C1 segment of cervical spinal cord (tissue), 14 donors: ENCODE measurements at places on chromosomes 12 and 14.

- DNase-seq: no peak
Observed at GRCh38 chr14:87877877-87878276, 115.1 kb downstream of the GALC start.

DNA sequence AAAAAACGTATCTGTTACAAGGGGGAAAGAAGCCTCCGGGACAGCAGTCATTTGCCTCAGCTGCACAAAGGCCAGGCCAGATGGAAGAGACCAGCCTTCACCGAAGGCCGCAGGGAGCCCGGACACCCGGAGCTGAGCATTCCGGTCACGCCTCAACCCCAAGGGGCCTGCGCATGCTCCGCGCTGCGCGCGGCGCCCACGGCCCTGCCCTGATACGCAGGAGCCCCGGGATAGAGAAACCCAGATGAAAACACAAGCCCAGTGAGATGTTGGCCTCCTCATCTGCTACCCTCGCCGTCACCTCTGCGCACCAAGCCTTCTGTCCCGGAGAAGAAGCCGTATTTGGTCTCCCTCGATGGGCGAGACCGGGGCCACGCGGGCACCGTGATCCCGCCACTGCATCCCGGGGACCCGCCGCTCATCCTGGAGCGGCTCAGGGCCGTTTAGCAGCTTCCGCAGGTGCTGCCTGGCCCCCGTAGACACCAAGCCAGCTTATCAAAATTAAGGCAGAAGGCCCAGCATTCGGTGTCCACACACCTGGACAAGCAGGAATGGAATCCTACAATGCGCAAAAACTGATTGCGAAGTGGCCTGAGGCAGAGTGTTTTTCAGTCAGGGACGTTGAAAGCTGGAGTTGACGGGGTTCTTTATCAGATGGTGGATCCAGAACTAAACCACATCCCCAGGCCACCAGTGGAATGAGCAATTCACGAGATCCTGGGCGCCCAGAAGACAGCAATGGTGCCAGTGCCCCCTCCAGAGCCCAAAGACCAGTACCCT lies 2.6 kb downstream of the OR8S1 start:
- no peak for DNase-seq

- peak; percentile 83 for DNase-seq
Observed at GRCh38 chr14:71539650-71540285, 392.5 kb upstream of the RGS6 start.

DNA sequence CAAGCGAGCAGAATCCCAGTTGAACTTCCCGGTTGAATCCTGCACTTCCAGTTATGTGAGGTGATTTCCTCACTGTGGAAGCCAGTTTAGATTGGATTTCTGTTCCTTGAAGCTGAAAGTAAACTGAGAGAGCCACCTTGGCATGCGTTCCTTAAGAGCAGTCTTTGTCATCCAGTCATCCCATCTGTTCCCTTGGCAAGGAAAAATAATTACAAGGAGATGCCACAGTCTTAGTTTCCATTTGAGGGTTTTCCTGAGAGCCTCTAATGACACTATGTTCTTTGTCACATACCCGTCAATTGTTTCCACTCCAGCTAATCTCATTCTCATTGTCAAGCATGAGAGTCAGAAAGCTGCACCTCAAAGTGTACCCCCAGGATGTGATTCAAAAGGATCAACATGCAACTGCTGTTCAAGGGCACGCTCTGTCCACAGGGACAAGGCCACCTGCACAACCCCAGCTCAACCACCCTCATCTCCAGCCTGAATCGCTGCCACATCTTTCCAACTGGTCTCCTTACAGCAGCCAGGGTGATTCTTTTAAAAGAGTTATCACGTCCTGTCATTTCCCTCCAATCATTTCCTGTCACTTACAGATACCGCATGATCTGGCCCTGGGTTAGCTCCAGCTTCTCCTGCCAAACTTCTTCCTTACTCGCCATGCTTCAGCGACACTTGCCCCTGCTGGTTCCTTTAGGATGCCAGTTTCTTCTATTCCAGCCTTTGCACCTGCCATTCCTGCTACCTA lies 18.0 kb upstream of the TCP11L2 start:
- DNase-seq: no peak

GRCh38 chr12:114311974-114312373 lies 94.0 kb downstream of the TBX5 start:
- no peak for DNase-seq

GRCh38 chr12:71876137-71876799 lies 36.7 kb downstream of the TBC1D15 start:
- no peak for DNase-seq

- DNase-seq: no peak
Observed at GRCh38 chr12:2393016-2393415, 340.2 kb downstream of the CACNA1C start.

DNA sequence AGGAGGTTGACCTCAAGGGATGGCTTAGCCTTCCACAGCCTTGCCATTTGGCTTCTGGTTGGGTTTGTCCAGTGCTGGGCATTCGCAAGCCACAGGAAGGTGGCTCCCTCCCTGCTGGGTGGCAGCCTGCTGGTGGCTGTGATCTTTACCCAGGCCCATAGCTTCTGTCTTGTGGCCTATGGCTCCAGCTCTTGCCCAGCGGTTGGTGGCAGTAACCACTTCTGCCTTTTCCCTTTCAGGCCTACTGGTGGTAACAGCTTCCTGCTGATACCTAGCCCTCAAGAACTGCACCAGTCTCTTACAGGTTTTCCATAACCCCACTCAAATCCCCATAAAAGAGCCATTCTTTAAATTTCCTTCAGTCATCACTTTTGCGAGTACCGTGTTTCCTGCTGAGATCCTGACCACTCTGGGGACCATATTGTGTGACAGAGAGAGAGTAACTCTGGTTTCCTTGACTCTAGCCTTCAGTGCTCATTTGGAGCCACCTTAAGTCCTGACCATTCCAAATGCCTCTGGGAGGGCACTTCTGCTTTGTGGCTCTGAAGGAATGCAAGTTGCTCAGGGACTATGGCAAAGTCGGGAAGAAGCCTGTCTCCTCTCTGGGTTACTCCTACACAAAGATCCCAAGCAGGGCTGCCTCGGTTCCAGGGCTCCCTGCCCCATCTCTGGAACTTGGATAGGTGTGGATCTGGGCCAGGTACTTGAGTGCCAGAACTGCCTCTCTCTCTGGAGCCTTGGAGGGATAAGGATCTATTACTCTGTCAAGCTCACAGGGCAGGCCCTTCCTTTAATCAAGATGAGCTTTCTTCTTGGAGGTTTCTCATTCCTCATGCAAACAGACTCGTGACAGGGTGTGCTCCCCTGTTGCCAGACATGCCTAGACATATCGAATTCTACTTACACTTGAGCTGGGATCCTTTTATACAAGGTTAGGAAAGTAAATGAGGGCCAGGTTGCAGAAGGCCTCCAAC lies 2.9 kb upstream of the NYNRIN start:
- no peak for DNase-seq

DNA sequence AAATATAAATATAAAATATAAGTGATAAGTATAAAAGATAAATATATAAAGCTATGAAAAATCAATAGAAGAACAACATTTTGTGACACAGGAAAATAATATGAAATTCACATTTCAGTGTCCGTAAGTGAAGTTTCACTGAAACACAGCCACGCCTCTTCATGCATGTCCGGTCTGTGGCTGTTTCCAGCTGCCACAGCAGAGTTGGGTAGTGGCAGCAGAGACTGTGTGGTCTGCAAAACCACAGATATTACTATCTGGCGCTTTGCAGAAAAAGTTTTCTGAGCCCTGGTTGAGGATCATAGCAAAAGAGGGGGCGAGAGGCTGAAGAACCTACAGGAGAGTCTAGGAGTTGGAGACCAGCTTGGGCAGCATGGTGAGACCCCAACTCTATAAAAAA lies 780 bp downstream of the SERPINA4 start:
- no peak for DNase-seq

DNA sequence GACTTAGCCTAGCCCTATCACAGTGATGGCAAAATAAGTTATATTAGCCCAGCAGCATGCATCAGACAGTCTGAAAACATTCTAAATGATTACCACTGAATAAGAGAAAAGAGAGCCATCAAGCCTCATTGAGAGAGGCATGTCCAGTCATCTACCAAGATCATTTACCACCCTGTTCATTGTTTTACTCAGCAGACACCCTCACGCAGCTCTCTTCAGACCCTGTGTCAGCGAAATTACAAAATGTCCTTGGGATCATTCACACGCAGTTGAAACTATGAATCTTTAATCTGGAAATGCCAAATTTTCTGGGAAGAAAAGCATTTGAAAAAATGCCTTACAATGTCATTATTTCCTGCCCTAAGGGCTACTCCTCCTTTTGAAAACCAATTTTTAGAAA lies 89.5 kb downstream of the PTPRO start:
- DNase-seq: no peak

DNA sequence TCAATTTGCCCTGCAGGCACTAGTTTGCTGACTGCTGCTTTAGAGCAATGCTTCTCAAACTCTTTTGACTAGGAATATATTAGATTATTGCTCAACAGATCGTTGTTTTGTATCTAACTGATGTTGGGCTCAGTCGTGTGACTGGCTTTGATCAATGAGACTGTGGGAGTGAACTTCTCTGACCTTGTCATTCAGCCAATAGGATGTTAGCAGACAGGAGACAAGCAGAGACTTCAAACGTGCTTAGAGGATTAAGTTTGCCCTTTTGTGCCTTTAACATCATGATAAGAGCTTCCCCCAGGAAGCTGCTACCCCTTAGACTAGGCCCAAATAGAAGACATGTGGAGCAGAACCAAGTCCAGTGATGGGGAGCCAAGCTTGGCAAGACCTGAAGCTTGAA lies 76.7 kb upstream of the ELK3 start:
- DNase-seq: no peak
